ENCODE measurements at places on chromosomes 11 and 22. TPM values are rescaled to one million over a fixed set of nuclear protein-coding genes. Genes with fewer than 3 reads are reported as not detected.

GRCh38 chr11:68727783-68728182 lies 23.5 kb downstream of the TESMIN start:
- ATAC-seq = no peak

Gene TRPM5
- not detected for total RNA-seq

- ATAC-seq = peak; percentile 46
Observed at GRCh38 chr11:19828382-19829108, 115.9 kb downstream of the NAV2 start.

GRCh38 chr22:24576778-24577177 lies 16.1 kb downstream of the LRRC75B start:
- no peak for ATAC-seq

Gene RCOR2
- total RNA-seq = 0.16 TPM

GRCh38 chr11:112241486-112241885 lies 15.3 kb downstream of the PTS start:
- ATAC-seq = no peak

GRCh38 chr11:111938687-111939160 lies 1.6 kb downstream of the DIXDC1 start:
- ATAC-seq = peak; percentile 22

- no peak for ATAC-seq
Observed at GRCh38 chr22:46614025-46614931, 5.9 kb upstream of the GRAMD4 start.

DNA sequence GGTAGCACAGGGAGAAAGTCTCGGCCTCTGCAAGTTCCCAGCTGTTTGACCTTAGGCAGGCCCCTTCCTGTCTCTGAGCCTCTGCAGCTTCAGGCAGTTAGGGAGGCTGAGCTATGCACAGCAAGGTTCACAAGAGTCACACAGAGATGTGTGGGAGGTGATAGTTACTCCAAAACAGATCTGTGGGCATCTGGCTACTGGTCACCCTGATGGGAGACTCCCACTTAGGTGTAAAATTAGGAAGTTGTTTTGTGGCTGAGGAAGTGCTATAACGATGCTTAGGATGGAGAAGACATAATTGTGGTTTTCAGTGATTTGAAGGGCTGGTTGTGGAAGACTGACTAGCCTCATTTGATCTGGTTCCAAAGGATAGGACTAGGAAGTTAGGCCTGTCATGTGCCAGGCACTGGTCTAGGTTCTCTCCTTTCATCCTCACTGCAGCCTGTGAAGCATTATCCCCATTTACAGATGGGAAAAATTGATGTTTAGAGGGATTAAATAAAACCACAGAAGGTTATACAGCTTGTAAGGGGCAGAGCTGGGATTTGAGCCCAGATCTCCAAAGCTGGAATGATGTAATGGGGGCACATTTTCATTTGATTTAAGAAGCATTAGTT lies 13.5 kb downstream of the ACO2 start:
- ATAC-seq = no peak
